ENCODE measurements at places on chromosomes 5 and 9. TPM values are rescaled to one million over a fixed set of nuclear protein-coding genes. Genes with fewer than 3 reads are reported as not detected.

FBN2 gene
- 87.2 TPM for total RNA-seq

PRLR gene
- 0.18 TPM for total RNA-seq

AGPAT2 gene
- total RNA-seq: 46.8 TPM

PFN3 gene
- not detected for total RNA-seq

CCDC152 gene
- total RNA-seq: 1.6 TPM

CDC25C gene
- 1.1 TPM for total RNA-seq

HTR4 gene
- total RNA-seq: not detected

FRMPD1 gene
- not detected for total RNA-seq

Measured in smooth muscle cell of bladder (primary cell).